Mesendoderm (in vitro differentiated cells): ENCODE measurements at places on chromosomes 5 and 9.

DNA sequence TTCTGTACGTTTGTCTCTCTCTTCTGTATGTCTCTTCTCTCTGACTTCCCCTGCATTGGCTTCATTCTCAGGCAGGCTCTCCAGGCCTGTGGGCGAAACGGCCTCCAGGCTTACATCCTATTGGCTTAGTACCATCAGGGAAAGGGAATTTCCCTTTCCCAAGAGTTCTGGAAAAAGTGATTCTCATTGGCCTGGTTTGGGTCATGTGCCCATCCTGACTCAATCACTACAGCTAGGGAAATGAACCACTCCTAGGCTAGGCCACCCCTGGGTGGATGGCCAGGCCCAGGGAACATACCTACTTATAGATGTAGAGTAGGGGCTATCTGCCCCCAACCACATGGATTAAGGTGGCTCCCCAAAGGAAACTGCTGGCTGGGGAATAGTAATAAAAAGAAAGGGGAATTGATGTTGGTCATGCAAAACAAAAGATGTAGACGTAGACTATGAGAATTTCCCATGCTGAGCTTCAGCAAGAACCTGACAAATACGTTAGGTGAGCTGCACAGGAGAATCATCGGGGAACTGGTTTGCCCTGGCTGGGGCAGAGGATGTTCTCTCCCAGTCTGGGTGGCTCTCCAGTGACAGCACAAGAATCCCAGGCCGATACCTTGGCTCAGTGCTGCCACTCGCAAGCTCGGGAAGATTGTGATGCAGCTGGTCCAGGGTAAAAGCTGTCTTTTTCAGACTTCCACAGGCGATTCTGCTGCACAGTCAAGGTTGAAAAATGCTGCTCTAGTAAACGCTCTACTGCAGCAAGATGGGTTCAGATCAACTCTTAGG is 3.7 kb upstream of the EGR1 start:
- peak; percentile 45 for DNase-seq

- DNase-seq = no peak
These were observed 35.0 kb upstream of the ARAP3 start for GRCh38 chr5:141717043-141717442.

- DNase-seq = peak; percentile 34
These were observed 417.9 kb downstream of the NR2F1-AS1 start for GRCh38 chr5:93163010-93163663.

DNA sequence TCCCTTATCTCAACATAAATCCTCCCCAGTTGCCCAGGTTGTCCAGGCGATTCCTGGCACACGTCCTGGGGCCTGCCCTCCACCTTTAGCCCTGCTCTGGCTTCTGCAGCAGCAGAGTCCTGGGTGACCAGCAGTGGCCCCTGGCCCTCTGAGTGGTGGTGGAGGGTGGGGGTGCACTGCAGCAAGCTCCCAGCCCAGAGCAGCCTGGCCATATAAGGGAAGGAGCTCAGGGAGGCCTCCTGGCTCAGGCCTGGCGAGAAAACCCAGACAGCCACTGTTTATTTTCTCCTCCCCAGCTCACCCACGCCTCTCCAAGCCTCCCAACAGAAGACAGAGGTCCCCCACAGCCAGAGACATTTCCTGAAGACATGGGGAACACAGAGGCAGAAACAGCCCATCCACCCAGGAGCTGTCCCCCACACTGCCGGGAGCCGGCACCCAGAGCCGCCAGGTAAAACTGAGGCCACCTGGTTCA is 44.7 kb upstream of the IL17B start:
- peak; percentile 50 for DNase-seq

DNA sequence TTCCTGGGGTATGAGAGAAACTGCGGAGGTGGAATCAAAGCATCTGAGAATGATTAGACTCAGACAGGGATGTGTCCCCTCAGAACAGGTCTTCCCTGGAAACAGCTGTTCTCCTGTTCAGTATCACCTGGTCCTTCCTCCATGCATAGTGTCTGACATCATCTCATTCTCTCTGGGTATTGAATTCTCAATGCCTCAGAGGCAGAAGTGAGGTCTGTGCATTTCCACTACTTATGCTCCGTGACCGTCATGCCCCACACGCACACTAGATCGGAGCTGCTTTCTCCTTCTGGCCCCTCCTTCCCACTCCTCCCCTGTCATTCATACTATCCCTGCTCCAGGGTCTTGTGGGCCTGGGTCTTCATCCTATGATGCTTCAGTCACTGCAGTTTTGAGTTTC is 61.4 kb upstream of the DAB2IP start:
- no peak for DNase-seq

DNA sequence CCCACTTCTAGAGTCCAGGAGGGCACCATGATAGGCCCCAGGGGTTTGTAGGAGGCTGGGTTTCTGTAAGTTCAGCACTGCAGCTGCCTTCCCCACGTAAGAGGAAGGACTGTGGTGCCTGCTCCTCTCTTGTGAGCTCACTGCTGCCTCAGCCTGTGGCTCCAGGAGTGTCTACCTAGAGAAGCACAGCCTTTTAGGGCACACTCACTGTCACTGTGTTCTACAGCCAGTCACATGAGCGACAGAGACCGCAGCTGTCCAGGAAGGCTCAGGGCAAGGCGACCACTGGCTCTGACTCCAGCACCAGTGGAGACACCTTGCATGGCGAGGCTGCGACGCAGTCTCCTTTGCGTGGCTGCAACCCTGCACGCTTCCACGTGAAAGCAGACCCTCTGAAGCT is 72.8 kb downstream of the OTULIN start:
- DNase-seq = no peak

GRCh38 chr5:150419630-150420270 is 7.0 kb upstream of the CD74 start:
- no peak for DNase-seq

DNA sequence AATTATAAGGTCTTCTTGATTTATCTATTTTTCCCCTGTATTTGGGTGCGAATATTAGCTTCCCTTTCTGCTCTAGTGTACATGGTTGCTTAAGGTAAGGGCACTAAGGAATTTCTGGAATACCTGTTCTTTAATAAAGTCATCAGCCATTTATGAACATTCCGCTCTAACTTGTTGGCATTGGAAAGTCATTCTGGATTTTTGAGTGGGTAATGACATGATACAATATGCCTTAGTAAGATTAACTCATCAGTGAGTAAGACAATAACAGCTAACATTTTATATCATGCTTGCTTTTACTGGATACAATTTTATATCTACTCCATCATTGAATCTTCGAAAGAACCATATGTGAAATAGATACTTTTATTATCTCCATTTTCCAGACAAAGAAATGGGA is 196.1 kb downstream of the ARRDC3 start:
- no peak for DNase-seq

GRCh38 chr9:108759399-108759798 is 96.4 kb downstream of the ACTL7B start:
- no peak for DNase-seq

DNA sequence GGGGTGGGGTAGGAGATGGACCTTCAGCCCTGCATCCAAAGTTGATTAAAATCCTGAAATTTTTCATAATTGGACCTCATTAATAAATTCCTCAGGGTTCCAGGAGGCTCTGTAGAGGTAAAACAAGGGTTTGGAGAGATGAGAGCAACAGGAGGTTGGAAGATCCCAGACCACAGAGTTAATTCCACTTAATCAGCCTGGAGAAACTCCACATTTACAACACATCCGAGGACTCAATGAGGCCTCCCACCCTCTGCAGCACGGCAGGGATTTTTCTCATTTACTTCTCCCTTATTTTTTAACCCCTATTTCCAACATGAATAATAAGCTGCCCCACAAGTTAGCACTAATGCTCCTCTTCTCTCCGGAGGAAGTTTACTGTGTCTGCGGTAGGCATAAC is 165.0 kb upstream of the MAP3K1 start:
- DNase-seq = no peak

GRCh38 chr5:136729901-136730355 is 364.6 kb upstream of the TRPC7 start:
- DNase-seq = no peak

DNA sequence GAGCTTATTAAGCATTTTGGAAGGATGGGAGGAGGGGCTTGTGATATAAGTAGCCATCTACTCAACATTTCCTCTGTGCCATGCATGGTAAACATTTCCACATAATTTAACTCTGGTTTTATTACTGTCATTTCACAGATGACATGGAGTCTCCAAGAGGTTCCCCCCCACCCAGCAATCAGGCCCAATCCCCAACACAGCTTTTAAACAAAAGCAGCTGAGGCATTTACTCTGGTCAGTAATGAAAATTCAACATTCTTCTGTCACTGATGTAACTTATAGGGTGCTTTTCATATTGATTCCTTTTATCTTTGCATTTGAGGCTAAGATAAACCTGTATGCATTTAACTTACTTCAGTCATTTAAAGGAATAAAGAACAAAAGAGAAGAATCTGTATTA is 128.1 kb downstream of the COL23A1 start:
- no peak for DNase-seq

- DNase-seq = no peak
These were observed 18.5 kb downstream of the PDZD2 start for GRCh38 chr5:31657315-31657979.

DNA sequence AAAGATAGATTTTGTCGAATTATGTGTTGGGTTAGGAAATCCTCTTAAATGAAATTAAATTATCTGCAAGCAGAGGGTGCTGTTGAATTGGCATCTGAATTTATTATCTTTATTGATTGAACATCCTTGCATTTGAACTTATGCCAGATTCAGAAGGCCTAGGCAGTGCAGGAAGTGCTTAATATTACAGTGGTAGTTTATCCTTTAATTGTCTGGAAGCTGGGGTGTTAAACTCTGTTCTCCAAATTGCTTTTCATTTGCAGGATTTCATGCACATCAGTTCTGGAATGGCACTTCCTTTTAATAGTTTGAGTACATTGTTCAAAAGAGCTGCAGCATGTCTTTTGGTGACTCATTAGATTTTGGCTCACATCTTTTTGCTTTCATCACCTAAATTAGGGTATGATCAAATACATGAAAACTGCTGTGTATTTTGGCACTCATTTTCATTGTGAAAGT is 186.3 kb downstream of the KDM4C start:
- no peak for DNase-seq

GRCh38 chr5:74432216-74432615 is 208.3 kb downstream of the ENC1 start:
- no peak for DNase-seq

DNA sequence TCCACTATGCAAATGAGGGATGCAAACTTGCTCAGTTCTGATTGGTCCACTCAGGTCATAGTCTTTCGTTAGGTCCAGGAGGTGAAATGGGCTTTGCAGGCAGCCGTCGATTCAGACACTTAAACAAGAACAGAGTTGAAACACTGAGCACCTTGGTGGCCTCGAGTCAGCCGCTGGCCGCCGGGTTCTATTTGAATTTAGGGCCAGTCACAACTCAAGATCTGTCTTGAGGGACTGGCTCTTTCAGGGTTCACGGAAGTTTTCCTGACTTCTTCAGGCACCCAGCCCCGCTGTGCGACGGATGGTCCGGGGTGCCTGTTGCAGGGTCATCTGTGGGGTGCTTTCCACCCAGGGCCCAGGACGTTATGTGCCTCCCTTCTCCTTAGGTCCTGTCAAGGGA is 412.8 kb upstream of the IRX4 start:
- DNase-seq = no peak

DNA sequence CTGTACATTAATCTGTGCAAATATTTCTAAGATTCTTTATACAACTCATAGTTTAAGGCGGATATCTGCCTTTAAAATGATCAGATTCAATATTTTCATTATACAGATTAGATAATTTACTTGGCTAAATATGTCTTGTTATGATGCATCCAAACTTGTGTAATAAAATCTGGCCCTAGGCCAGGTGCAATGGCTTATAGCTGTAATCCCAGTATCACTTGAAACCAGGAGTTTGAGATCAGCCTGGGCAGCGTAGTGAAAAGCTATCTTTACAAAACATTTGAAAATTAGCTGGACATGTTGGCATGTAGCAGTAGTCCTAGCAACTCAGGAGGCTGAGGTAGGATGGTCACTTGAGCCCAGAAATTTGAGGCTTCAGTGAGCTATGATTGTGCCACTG is 2002.2 kb upstream of the ACO1 start:
- no peak for DNase-seq

- no peak for DNase-seq
These were observed 52.6 kb downstream of the SAR1B start for GRCh38 chr5:134580001-134580460.

- DNase-seq = no peak
These were observed 513.7 kb downstream of the CDK5RAP2 start for GRCh38 chr9:120066315-120066714.

DNA sequence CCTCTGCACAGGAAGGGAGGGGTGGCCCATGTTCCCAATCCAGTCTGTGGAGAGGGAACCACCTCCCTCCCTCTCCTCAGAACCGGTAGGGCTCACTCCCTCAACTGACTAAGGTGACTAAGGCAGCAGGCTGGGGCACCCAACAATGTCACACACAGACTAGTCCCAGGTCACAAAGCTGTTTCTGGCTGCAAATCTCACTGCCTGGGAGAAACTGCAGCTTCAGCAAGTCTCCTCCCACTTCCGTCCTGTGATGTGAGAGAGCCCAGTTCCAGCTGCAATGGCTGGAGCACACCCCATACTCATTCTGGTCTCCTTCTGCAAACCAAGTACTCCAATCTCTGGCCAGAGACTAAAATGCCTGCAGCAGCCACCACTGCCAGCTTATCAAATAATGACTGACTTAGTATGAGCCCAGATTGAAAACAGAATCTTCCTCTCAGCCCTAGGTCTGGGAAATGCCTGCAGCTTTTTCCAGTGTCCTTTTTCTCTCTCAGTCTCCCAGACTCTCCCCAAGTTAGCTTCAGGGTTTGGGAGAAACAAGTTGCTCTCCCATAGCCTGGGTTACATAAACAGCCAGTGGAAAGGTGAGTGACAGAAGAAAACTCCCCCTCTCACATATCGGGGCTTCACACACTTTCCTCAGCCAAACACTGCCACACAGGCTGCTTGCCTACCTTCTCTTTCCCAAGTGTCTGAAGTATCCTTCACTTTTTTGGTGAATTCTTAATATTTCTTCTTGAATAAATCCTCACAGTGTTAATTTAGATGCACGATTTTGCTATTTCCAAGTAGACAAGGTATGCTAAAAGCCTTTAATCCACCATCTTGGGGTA is 247.4 kb upstream of the RASA1 start:
- DNase-seq = peak; percentile 50

DNA sequence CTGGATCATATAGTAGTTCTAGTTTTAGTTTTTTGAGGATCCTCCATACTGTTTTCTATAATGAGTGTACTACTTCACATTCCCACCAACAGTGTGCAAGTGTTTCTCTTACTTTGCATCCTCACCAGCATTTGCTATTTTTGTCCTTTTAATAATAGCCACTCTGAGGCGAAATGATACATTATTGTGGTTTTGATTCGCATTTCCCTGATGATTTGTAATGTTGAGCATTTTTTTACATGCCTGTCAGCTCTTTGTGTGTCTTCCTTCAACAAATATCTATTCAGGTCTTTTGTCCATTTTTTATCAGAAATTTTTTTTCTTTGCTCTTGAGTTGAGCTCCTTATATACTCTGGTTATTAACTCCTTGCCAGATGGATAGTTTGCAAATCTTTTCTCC is 114.0 kb downstream of the ADAMTSL1 start:
- DNase-seq = no peak

- no peak for DNase-seq
These were observed 124.3 kb upstream of the SLC24A2 start for GRCh38 chr9:19913151-19913550.
